ENCODE measurements at places on chromosomes 1 and 21.

DNA sequence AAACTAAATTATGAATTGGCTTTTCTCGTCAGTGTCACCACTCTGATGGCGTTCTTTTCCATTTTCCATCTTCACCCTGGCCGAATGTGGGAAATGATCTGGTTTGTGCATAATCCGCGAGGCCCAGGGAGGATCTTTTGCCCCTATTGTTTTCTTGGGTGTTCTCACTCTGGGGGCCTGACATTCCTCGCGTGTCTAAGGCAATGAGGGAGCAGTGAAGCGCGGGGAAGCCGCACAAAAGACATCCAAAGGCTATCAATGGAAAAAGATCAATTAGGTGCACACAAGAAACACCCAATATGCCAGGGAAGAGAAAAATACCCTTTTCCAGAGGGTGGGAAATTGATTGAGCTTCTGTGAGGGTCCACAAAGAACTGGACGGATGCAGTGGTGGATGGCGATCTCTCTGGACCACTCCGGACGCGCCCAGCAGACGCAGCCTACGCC is 941 bp upstream of the C1orf21 start:
- DNase-seq = no peak

- no peak for DNase-seq
These were observed 23.5 kb downstream of the SOD1 start for GRCh38 chr21:31683029-31683428.

DNA sequence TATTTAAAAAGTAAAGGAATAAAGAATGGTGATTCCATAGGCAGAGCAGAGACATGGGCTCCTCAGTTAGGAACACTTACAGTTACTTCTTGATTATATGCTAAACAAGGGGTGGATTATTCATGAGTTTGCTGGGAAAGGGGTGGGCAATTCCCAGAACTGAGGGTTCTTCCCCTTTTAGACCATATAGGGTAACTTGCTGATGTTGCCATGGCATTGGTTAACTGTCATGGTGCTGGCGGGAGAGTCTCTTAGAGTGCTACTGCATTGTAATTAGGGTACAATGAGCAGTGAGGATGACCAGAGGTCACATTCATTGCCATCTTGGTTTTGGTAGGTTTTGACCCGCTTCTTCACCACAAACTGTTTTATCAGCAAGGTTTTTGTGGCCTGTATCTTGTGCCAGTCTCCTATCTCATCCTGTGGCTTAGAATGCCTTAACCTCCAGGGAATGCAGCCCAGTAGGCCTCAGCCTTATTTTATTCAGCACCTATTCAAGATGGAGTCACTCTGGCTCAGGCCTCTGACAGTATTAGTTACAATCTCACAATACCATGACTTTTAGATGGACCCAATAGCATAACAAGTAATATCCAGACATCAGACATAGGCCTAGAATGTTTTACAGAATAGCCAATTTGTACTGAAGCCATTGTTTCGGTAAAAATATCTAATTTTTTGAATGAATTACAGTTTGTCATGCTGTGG is 106.8 kb downstream of the ZBTB18 start:
- DNase-seq = no peak

- no peak for DNase-seq
These were observed 967 bp downstream of the CD164L2 start for GRCh38 chr1:27381969-27382762.

GRCh38 chr1:57770772-57771171 is 346.9 kb upstream of the DAB1 start:
- no peak for DNase-seq

DNA sequence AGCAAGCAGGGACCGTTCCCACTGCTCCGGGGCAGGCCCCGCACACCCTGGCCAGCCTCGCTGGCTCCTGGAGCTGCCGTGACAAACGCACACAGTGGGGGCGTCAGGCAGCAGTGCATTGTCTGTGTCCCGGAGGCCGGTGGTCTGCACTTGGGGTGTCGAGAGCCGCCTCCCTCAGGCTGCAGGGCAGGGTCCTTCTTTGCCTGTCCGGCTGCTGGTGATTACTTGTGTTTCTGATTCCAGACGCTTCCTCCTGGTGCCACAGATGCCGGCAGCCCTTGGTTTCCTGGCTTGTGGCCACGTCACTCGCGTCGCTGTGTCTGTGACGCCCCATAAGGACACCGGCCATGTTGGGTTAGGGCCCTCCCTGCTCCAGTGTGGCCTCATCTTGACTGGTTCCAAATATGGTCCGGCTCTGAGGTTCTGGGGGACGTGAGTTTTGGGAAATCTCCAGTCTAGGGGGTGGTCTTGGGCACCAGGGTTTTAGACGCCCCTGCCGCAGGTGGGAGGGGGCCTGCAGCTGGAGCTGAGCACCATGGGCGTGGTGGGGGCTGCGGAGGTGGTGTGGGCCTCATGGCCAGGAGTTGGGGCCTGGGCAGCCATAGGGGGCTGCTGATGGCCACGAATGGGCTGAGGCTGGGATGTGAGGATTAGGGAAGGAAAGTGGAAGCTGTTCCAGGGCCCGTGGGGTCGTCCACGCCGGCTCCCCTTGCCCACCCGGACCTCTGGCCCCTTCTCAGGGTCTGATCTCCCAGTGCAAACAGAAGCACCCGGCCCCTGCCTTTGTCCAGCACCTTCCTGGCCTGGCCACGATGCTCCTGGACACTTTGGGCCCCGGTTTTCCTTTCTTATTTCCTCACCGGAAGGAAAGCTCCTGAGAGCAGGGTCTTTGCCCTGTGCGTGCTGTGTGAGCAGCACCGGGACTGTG is 41.0 kb downstream of the SLX9 start:
- no peak for DNase-seq

GRCh38 chr1:91701472-91701869 is 184.5 kb downstream of the TGFBR3 start:
- no peak for DNase-seq

DNA sequence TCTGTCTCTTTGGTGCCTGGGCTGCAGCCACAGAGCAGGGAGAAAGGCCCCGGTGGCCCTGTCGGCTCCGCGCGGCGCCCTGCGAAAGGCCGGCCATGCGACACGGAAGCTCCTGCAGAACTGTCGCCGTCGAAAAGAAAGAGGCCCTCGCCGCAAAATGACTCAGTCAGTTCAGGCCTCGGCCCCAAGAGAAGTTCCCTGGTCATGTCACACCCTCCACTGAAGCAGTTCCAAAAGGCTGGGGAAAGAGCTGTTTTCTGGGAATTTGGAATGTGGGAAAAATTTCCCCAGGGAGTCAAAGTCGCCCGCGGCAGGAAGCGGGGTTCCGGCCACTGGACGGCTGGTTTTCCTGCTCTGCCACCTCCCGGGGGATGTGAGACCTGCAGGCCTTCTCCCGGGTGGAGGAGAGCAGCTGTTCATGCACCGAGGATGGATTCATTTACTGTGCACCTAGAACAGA is 115.8 kb upstream of the ZNF678 start:
- no peak for DNase-seq

DNA sequence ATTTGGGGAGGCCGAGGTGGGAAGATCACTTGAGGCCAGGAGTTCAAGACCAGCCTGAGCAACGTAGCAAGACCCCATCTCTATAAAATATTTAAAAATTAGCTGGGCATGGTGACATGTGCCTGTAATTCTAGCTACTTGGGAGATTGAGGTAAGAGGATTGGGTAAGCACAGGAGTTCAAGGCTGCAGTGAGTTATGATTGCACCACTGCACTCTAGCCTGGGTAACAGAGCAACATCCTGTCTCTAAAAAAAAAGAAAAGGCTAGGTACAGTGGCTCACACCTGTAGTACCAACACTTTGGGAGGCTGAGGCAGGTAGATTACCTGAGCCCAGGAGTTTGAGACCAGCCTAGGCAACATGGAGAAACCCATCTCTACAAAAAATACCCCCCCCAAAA is 35.7 kb upstream of the RCC1 start:
- no peak for DNase-seq

Measured in GM06990 (cell line).